ENCODE measurements at places on chromosomes 13 and 19.

- no peak for DNase-seq
These were observed 8.3 kb downstream of the ZNF554 start for GRCh38 chr19:2827840-2828489.

DNA sequence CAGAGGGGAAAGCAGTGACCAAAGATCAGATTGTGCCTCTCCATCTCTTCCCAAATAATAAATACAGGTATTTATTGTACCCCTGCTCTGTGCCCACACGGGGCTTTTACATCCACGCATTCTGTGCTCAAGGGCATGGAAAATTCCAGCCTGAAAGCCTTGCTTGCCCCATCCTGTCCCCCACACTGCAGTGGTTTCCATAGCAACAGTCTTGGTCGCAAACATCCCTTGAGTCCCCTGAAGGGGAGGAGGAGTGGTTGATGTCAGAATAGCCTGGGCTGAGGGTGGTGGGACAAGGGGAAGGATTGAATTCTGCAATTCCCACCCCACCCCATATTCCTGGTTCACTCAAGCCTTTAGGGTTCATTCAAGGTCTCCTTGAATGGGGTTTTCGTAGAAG, 41.0 kb upstream of the USP29 start:
- DNase-seq: no peak

GRCh38 chr19:45556835-45557234, 27.8 kb downstream of the OPA3 start:
- DNase-seq: no peak

DNA sequence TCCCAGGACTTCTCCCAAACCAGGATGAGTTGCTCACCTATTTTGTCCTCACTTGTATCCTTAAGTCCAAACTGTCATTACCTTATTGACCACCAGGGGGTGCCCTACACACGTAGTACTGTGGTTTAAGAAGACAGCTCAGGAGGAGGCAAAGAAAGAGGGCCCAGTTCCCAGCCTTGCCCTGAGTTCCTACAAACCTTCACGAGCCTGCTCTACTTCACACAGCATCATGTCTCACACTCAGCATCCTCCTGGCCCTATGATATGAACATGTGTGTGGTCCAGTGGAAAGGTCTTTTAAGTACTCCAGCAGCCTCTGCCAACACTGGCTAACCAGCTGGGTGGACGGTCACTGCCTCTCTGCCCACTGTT, 8.1 kb upstream of the ZNF784 start:
- DNase-seq: peak; percentile 73

- DNase-seq: peak; percentile 95
These were observed 48.1 kb downstream of the TNFRSF19 start for GRCh38 chr13:23618341-23618740.

DNA sequence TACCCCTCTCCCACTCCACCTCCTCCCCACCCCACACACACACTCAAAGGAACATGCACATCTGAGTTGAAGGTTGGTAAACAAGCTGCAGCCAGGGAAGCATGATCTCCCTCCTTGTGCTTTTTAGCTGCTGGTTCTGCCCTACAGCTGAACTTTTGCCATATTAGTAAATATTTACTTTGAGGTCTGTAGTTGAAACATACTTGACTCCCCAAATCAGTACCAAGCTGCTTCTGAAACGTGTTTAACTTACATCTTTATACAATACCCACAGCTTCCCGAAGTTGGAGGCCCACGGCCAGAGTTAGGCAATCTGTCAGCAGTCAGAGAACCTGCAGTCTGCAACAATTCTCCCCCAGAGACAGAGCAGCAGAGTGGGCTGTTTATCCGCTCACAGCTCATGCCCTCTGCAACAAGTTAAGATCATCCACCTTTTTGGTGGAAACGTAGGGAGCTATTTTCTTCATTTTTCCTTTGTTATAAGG, 1.5 kb upstream of the PCDH20 start:
- DNase-seq: no peak

DNA sequence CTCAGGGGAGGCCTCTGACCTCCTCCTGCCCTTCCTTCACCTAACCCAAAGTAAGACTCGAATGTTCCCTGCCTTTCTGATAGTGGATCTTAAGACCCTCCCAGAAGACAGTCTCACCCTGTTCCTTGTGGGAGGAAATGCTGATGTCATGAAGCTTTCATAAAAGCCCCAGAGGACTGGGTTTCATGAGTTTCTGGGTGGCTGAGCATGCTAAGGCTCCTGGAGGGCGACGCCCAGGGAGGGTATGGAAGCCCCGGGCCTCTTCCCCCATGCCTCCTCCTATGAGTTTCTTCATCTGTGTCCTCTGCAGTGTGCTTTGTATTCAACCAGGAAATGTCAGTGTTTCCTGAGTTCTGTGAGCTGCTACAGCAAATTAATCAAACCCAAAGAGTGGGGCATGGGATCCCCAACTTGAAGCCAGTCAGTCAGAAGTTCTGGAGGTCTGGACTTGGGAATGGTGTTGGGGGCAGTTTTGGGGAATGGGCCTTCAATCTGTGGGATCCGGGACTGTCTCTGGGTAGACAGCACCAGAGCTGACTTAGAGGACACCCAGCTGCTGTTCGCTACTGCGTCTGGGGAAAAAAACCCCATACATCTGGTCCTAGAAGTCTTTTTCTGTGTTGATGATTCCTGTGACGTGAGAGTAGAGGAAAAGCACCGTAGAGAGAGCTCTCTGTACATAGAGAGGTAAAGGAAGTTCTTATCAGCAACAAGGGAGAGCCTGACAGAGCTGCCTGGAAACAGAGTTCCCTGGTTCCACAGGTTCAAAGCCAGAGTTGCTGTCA, 2.0 kb upstream of the LILRB2 start:
- DNase-seq: no peak

DNA sequence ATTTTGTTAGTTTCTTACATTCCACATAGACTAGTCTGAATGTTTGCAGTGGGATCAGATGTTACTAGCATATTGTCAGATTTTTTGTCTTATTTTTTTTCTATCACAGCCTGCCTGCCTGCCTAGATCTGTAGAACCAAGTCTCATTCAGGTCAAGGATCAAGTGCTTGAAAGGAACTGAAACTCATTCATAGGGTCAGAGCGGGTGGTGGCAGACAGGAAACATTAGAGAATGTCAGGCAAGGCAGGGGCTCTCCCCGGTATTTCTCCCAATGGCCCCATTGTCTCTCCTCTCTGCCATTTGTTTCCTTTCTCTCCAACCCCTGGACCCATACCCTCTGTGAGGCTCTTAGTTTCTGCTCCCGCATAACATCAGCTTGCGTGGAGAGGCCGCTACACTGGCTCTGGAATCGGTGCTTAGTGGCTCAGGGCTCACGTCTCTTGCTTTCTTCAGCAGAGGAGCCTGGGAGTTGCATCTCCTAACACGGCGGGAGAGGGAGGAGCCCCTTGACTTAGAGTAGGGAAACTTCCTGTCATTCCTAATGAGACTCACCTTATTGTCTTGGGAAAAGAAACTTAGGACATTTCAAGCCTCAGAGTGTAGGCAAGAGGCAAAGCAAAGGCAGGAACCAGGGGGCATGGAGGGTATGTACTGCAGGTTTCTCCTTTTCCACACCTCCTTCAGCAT, 35.6 kb upstream of the SPATA13 start:
- no peak for DNase-seq

DNA sequence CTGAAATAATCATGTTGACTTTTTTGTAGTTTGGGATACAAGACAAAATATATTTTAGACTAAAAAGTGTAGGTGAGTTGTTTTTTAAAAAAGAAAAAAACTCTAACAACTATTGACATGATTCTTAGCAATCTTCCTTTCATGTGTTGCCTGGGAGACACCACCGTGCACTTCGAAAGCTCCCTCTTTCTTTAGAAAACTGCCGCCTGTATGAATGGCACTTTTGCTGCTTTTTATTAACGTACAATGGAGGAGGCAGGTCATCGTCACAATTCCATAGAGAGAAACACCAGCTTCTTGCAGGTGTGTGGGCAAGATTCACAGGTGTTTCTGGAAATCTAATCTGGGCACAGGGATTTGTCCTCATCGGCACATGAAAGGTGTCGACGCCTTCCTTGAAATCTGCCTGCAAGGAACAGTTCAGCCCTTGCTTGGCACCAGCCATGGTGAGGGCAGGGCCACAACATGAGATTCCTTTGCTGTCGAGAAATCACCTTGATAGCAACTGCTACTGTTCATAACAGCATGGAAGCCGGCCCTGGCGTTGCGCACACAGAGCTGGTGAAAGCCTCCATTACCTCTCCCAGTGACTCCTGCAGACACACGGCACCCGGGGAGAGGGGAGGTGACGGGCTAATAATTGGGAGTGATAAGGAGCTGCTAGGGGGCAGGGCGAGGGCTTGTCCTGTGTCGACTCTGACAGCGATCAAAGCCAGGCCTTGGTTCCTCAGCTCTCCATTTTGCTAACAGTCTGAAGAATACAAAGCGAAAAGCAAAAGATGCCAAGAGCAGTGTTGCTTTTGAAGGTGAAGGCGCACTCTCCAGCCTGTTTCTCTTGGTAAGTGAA, 66.5 kb downstream of the EFNB2 start:
- DNase-seq: no peak

- no peak for DNase-seq
These were observed 16.5 kb downstream of the MIER2 start for GRCh38 chr19:328025-328505.

GRCh38 chr13:40352380-40352778, 314.1 kb downstream of the FOXO1 start:
- no peak for DNase-seq

- DNase-seq: no peak
These were observed 2.3 kb upstream of the STRN4 start for GRCh38 chr19:46748325-46749109.
